NCI-H226 (cell line): ENCODE measurements at places on chromosomes 4 and X.

GRCh38 chr4:73743795-73744194 is 3.4 kb downstream of the CXCL8 start:
- DNase-seq, result no peak

GRCh38 chr4:15547392-15547791 is 77.7 kb downstream of the CC2D2A start:
- no peak for DNase-seq

DNA sequence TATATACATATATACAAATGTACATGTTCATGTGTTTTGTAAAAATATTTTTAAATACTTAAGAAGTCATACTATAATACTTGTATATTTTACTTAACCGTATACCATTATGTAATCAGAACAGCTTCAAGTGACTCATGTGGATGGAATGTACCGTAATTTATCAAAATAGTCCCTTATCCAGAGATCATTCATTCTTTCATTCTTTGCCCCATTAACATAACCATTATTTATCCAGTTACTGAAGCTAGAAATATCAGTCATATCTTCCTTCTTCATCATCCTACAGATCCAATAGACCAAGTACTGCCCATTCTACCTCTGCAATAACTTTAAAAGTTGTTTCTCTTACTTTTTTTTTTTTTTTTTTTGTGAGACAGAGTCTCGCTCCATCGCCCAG is 164.2 kb downstream of the MAB21L2 start:
- DNase-seq, result peak; percentile 57

DNA sequence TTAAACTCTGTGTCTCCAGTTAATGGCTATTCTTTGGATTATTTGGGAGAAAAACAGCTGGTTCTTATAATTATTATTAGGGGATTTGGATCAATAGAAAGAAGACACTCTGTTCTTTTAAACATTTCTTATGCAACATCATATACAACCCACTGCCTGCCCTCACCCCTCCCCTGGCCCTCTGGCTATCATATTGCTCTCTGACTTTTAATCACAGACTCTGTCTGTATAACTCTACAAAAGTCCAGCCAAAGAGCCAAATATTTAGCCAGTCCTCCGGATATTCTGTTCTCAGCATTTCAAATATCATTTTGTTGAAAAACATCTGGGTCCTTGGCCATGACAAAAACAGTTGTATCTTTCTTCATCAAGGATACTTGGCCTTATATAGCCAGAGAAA is 19.0 kb upstream of the PACRGL start:
- DNase-seq, result no peak

DNA sequence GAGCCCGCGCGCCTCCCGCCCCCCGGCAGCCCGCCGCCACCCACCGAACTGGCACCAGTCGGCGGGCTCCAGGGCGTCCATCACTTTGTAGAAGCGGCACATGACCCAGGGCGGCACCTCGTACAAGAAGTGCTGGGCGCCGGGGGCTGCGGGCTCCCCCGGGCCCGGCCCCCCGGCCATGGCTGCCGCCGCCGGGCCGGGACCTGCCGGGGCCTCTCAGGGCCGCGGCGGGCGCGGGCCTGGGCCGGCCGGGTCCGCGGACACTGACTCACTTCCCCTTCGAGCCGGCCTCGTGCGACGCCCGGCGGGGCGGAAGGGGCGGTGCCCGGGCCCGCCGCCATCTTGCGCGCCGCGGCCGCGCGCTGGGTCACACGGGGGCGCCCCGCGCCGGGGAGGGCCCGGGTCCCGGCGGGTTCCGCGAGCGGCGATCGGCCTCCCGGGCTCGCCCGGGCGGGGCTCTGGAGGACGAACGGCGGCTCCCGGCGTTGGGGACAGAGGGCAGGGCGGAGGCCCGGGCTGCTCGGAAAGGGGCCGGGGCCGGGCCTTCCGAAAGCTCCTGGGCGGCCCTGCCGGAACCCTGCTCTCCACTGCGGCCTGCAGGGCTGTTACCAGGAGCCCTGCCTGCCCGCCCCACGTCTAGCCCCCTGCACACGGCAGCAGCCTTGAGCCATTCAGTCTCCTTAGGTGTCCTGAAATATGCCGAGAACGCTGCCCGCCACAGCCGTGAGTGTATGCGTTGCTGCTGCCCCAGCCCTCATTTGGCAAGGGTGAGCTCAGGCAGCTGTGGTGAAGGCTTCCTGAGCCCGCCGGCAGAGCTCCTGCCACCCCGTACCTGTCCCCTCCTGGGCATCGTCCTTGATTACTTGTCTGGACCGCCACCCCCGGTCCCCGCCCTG is at the start of gene IRAK1:
TSS of gene IRAK1 (minus strand) at position 270 of the 896 bp plus-strand sequence. CDS start at position 180, 90 bp downstream.
- peak; percentile 57 for DNase-seq

- DNase-seq, result no peak
These were observed 12.9 kb downstream of the PPP2R3B start for GRCh38 chrX:373641-374471.

DNA sequence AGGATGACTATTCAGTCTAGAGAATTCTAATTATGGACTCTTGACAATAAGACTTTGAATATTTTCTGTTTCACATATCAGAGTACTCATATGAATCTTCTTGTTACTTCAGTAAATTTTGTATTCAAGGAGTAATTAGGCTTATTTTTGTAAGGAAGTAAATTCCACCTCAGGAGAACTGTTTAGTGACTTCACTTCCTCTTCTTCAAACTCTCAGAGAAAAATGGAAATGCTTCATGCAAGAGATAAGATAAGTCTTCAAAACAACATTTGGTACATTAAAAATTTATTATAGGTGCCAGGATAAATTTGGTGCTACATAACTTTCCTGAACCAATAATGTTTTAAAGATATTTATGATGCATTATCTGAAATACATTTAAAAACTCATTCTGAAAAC is 1421.9 kb downstream of the PCDH7 start:
- no peak for DNase-seq

DNA sequence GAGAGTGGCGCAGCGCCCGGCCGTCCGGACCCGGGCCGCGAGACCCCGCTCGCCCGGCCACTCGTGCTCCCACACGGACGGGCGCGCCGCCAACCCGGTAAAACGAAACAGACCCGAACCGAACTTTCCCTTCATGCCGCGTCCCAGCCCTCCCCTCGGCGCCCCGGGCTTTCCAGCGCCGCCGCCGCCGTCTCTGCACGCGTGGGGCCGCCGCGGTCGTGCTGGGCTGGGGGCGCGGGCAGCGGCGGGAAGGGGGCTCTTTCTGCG is 222 bp downstream of the SMAD1 start:
- DNase-seq, result no peak

DNA sequence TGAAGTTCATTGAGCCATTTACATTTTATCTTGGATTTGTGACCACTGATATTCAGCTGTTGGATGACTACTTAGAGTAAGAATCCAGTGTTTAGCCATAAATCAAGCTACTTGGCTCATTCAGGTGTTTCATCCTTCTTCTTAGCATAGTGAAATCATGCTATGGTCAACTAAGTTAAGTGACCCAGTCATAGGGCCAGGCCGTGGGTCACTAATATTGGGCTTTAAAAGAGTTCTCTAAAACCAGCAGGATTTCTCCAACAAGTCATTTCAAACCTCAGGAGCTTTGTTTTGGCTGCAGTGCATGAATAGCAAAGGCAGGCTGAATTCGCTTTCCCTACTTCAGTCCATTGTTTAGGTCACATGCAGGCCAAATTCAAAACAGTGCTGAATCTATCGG is 181.0 kb downstream of the MAML3 start:
- peak; percentile 15 for DNase-seq

DNA sequence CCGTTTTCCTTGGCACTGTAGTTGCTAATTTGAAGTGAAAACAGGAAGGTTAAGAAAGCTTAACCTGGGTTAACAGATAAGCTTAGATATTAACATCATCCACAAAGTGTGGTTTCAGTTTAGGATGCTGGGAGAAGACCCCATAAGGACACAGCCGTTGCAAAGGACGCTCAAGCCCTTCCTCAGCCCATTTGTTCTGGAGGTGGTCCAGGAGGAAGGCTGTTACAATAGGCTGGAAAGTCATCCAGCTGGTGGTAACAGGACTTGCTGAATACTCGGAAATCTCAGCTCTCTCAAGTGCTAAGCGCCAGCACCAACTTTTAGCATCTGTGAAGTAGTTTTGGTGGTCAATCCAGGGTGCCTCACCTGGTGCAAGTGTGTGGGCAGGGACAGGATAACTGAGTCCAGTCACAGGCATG is 14.2 kb downstream of the CHST7 start:
- no peak for DNase-seq

GRCh38 chr4:112975567-112976355 is 73.7 kb upstream of the ANK2 start:
- DNase-seq, result peak; percentile 37

DNA sequence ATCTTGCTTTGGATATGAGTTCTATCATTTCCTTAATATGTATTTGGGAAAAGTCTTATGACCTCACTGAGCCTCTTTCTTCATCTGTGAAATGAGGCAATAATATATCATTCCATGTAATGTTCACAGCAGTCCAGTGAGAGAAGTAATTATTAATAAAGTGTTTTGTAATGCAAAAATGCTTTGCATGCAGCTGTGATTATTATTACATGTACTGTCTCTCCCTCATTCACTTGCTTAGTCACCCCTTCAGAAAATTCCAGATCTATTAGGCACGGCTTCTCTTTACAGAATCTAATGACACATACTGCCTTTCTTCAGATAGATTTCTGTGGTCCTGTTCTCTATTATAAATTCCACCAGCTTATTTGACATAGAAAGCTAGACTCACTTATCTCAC is 53.5 kb upstream of the FGF13 start:
- DNase-seq, result no peak

GRCh38 chrX:135497736-135498135 is 22.7 kb upstream of the INTS6L start:
- DNase-seq, result no peak

GRCh38 chr4:4779486-4779885 is 80.0 kb upstream of the MSX1 start:
- DNase-seq, result no peak
